ENCODE measurements at places on chromosomes 5 and 9.

- no peak for DNase-seq
Measured at GRCh38 chr9:95684516-95684915, 167.7 kb upstream of the PTCH1 start.

DNA sequence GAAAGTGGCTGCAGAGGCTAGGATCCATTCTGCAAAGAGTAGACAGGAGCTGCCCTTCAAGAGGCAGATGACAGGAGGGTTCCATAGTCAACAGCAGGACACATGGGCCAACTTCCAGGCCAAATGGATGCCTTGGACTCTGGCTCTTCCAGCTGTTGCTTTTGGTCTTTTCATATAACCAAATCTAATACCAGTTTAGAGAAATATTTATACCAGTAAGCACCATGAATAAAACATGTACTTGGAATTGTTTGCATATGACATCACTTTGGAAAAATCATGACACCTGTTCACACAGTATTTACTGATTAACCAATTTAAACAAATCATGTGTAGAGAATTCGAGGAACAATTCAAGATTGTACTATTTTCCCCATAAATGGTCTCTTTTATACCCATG, 481.3 kb downstream of the DMRT2 start:
- DNase-seq, result no peak

GRCh38 chr5:176900780-176901204, 1.6 kb upstream of the HK3 start:
- no peak for DNase-seq

DNA sequence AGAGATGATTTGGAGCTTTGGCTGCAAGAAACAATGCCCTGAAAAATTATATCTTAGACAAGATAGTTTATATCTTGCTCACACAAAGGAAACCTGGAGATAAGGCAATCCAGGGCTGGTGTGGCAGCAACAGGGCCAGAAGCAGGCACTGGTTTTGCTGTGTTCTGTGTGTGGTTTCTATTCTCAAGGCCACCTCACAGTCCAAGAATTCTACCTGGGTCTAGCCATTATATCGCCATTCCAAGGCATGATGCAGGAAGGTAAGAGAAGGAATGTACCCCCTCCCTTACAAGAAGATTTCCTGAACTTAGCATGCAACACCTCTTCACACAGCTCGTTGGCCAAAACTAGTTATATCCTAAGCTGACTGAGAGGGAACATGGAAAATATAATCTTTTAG, 74.5 kb upstream of the MEGF10 start:
- no peak for DNase-seq

Data from NCI-H1417 treated with DMSO at 0.1 percent for 48 hours (cell line).